ENCODE measurements at places on chromosomes 16 and 17. TPM values are rescaled to one million over a fixed set of nuclear protein-coding genes. Genes with fewer than 3 reads are reported as not detected.

- no peak for DNase-seq
Measured at GRCh38 chr17:34596920-34597319, 17.5 kb downstream of the TMEM132E start.

Gene WNT3
- 3.7 TPM for total RNA-seq

- DNase-seq, result no peak
Measured at GRCh38 chr16:66844342-66845079, at the start of gene CA7. Gene CA7, plus strand, starts transcription at chr16:66844414. Its CDS starts 74 bp downstream, at chr16:66844488.

GRCh38 chr16:20611350-20611902, 35.3 kb upstream of the ACSM2B start:
- DNase-seq, result peak; percentile 55

Gene CCL5
- total RNA-seq, result 1.7 TPM

Gene DYNLL2
- 88.6 TPM for total RNA-seq

DNA sequence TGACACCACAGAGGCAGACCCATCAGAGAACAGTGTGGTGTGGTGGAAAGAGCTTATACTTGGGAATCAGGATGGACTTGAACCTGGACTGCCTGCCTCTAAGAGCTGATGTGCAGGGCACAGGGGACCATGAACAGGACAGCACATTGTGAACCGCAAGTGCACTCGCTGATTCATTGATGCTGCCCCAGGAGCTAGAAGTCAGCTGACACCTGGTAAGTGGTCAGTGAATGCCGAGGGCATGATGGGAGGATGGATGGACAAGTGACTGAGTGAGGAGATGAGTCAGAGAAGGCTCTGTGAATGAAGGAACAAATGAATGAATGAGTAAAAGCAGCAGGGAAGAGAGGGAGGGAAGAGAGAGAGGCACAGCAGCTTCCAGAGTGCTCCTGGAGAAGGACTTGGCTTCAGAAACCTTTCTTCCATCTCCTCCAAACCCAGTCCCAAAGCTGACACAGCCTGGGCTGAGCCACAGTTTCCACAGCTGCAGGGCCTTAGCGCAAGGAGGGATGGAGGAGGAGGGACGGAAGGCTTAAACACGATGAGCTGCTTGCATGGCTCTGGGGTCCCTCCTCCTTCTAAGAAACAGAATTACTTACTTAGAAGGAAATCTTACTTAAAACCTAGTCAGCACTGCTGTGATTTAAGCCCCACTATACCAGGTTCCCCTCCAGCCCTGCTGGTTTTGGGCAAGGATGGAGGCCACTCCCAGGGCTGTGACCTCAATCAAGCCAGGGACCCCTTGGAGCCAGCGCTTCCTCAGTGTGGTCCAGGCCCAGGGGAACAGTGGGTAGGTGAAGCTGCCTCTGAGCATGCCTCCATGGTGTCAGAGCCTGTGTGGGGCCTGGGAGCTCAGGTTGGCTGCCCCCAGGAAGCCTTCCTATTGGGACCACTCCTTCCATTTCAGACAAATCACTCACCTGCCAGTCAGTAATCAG, 184.6 kb downstream of the TMEM132E start:
- no peak for DNase-seq

Gene MT1M
- total RNA-seq, result 24.3 TPM

Gene VEZF1
- 60.4 TPM for total RNA-seq

- DNase-seq, result peak; percentile 89
Measured at GRCh38 chr16:3950343-3951193, 70.1 kb upstream of the CREBBP start.

DNA sequence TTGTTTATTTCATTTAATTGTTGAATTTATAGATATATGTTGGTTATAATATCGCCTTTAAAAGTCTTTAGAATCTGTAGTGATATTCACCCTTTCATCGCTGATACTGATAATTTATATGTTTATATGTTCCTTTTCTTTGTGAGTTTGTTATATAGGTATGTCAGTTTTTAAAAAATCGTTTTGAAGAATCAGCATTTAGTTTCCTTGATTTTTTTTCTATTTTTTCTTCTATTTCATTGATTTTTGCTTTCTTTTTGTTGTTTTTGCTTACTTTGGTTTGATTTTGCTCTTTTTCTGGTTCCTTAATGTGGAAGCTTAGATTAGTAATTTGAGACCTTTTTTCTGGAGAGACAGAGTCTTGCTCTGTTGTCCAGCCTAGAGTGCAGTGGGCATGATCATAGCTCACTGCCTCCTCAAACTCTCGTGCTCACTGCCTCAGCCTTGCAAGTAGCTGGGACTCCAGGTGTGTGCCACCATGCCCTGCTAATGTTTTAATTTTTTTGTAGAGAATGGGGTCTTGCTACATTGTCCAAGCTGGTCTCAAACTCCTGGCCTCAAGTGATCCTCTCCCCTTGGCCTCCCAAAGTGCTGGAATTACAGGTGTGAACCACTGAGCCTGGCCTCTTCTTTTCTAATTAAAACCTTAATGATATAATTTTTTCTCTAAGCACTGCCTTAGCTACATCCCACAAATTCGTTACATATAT, 7.5 kb downstream of the IST1 start:
- DNase-seq, result no peak

DNA sequence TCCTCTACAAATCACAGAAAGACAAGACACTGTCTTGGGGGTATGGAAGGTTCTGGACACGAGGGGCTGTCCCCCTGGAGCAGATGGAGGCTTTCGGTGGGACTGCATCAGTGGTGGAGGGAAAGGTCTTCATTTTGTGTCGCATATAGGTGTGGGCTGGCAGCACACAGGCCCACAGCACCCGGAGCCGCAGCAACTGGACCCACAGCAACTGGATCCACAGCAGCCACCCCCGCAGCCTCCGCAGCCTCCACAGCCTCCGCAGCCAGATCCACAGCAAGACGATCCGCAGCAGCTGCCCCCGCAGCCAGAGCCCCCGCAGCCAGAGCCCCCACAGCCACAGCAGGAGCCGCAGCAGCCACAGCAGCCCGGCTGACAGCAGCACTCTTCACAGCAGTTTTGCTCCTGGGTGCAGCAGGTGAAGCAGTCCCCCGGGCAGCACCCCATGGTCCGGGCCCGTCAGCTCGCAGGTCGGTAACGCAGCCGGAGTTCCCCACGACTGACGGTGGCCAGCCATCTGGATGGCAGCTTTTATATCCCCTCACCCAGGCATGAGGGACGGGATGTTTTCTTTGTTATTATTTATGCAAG, at the start of gene KRTAP17-1:
KRTAP17-1 (minus strand) TSS at position 507 of the 591 bp plus-strand sequence; CDS start at position 447, 60 bp downstream.
- DNase-seq, result no peak

- DNase-seq, result no peak
Measured at GRCh38 chr16:3115003-3115402, 2.6 kb downstream of the ZNF205 start.

Gene CACNG5
- not detected for total RNA-seq

Gene BCAR1
- 82.4 TPM for total RNA-seq

Gene P3H4
- 5.1 TPM for total RNA-seq

Gene SCGB1C2
- total RNA-seq, result not detected

DNA sequence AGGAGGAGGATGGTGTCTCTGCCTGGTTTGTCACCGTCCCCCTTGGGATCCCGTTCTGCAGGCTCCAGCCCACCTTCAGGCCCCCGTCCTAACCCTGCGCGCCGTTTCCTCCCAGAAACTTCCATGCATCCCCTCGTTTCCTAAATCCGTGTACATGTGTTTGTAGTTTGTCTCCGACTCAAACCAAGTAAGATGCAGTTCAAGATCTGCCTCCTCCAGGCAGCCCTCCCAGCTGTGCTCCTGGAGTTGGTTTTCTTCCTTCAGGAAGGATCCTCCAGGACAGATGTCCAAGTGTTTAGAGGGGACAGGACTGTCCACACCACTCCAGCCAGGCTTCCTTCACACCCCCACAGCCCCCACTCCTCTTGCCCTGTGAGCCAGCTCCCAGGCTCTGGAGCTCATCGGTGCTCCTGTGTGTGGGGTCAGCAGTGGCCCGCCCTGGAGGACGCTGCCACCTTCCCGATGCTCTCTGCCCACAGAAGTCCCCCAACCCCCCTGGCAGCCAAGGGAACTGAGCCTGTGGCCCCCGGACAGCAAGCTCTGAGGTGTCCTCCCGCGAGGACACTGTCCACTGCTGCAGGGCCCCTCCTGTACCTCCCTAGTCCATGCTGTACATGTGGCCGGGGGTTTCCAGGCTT, 11.3 kb downstream of the BAIAP2 start:
- DNase-seq, result no peak

DNA sequence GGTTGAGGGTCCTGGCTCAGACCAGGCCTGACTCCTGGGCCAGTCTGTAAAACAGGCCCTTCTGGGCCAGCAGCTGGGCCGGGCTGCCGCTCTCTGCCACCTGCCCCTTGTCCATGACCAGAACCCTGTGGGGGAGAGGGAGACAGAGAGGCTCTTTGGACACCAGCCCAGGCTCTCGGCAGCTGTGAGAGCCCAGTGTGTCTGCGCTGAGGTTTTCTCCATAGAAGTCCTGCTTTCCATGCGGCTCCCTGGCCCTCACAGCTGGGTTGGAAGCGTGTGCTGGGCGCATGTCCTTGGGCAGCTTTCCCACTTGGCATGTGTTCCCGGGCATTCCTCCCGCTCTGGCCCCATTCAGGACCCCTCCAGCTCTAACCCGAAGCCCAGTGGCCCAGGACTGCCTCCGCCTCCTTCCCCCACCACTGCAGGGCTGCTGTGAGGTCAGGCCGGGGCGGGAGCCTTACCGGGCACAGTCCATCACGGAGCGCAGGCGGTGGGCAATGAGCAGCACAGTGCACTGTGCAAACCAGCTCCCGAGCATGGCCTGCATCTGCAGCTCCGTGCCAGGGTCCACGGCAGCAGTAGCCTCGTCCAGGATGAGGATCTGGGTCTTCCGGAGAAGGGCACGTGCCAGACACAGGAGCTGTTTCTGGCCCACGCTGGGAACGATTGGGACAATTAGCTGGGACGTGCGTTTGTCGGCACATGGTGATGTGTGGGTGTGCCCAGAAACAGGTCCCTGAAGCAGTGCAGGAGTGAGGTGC, 73.0 kb downstream of the ABCC6 start:
- DNase-seq, result peak; percentile 75

Gene KRTAP4-1
- total RNA-seq, result not detected

DNA sequence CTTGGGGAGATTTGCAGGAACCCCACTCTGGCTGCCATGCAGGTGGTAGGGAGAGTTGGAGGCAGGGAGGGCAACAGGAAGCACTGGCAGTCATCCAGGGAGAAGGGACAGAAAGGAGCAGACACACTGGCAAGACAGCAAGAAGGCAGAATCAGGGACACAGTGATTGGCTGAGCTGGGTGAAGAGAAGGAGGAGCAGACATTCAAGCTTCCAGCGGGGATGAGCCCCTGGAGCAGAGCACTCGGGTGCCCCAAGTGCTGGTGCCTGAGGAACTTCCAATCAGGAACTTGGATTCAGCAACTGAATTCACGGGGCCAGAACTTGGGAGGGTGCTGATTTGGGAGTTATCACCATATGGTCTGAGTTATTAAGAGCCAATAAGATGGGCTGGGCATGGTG, 6.3 kb upstream of the ITGA3 start:
- DNase-seq, result no peak

GRCh38 chr16:988471-989353, 7.1 kb downstream of the SOX8 start:
- DNase-seq, result no peak

DNA sequence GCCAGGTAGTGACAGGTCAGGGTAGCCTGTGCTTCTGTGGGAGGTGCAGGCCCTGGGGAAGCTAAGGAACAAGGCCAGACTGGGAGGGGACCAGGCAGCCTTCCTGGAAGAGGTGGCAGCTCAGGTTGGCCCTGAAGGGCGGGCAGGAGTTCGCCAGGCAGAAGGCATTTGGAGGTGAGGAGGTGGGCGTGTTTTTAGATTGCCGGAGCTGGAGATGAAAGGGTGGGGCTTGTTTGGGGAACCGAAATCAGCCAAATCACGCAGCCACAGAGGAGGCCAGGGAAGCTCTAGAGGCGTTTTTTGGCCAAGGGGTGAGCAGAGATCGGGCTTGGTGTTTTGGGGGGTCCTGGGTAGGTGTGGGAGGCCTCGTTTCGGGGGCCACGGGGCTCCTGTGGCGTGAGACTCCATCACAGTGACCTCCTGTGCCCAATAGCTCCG, 7.6 kb downstream of the ADCY7 start:
- no peak for DNase-seq

GRCh38 chr16:12602811-12603698, 200.6 kb downstream of the CPPED1 start:
- DNase-seq, result no peak

DNA sequence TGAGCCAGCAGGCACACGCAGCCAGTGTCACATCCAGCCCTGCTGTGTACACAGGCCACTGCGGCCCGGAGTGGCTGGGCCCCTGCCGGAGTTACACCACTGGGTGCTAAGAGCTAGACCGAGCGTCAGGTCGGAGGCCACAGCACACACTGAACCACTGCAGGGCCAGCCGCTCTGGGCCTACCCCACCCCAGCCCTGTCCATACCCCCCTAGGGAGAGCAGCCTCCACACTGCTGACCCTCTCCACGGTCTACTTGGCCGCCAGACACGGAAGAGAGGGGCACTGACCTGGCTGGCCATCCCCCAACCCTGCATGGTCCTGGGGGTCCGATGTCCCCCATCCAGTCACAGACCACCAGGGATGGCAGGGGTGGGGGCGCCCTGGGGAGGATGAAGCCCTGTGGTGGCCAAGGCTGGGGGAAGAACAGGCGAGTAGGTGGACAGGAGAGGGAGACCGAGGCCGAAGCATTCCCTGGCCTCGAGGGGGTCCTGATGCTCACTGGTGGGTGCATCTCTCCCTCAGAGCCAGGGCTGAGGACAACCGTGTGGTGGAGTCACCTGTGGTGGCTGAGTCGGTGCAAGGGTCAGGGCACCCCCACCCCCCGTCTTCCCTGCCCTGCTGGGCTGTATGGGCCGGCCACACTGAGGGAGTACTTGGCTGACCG, 34.9 kb upstream of the ZC3H18 start:
- no peak for DNase-seq

DNA sequence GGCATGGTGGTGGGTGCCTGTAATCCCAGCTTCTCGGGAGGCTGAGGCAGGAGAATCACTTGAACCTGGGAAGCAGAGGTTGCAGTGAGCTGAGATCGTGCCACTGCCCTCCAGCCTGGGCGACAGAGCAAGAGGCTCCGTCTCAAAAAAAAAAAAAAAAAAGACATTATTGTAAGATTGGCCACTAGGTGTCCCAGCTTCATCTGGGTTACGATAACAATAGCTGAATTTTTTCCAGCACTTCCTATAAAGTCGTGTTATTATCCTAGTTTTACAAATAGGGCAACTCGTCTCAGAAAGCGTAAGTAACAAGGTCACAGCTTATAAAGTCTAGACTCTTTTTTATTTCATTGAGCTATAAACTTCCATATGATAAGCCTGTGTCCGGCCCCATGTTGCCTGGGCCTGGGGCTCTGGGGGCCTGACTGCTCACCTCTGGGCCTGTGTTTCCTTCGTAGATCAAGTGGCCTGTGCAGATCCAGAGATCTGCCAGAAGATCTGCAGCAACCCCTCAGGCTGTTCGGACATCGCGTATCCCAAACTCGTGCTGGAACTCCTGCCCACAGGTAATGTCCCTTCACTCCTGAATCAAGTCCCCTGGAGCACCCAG, 60.5 kb downstream of the SLC5A11 start:
- no peak for DNase-seq

Data from heart right ventricle (tissue), 16 donors.